ENCODE measurements at places on chromosomes 5 and 9. TPM values are rescaled to one million over a fixed set of nuclear protein-coding genes. Genes with fewer than 3 reads are reported as not detected.

Gene STX17
- 27.1 TPM for total RNA-seq

Gene ZBTB43
- total RNA-seq: 38.9 TPM

Gene ROPN1L
- 0.43 TPM for total RNA-seq

- no peak for DNase-seq
Observed at GRCh38 chr5:133935667-133935940, 32.8 kb downstream of the C5orf15 start.
